Caki2 (cell line): ENCODE measurements at places on chromosomes 16 and 17. TPM values are rescaled to one million over a fixed set of nuclear protein-coding genes. Genes with fewer than 3 reads are reported as not detected.
A peak's percentile ranks its signal among the peaks of the same experiment; 100 is the strongest.

The UBB gene
- 819 and 952 TPM in 2 replicates for total RNA-seq

The GFAP gene
- total RNA-seq, result not detected in 2 replicates

The ITGB4 gene
- 8.1 and 12.4 TPM in 2 replicates for total RNA-seq

The NOS2 gene
- total RNA-seq, result 1.2 TPM in 1 of 2 replicates, not detected in the other

- DNase-seq, result no peak
These were observed 778.7 kb upstream of the CDH8 start for GRCh38 chr16:62814891-62815290.

GRCh38 chr16:53041320-53042051 is 11.2 kb downstream of the CHD9NB start:
- DNase-seq, result peak; percentile 21

- no peak for DNase-seq
These were observed 5.8 kb downstream of the GPT2 start for GRCh38 chr16:46889942-46890300.

DNA sequence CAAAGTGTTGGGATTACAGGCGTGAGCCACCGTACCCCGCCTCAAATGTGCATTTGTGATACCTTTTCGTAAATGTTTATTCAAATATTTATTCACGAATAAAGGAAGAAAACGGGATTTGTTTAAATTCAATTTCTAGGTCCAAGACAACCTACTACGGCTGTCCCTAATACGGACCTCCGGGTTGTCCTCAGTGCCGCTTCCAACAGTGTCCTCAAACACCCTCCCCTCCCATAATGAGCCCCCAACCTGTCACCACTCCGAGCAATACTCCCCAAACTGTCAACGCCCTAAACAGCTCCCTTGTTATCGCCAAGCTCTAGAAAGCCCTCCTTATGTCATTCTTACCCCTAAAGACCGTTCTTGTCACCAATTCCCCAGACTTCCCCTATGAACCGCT is 539 bp upstream of the GABARAPL2 start:
- DNase-seq, result no peak

- no peak for DNase-seq
These were observed 3.5 kb downstream of the MGAT5B start for GRCh38 chr17:76871668-76872067.

DNA sequence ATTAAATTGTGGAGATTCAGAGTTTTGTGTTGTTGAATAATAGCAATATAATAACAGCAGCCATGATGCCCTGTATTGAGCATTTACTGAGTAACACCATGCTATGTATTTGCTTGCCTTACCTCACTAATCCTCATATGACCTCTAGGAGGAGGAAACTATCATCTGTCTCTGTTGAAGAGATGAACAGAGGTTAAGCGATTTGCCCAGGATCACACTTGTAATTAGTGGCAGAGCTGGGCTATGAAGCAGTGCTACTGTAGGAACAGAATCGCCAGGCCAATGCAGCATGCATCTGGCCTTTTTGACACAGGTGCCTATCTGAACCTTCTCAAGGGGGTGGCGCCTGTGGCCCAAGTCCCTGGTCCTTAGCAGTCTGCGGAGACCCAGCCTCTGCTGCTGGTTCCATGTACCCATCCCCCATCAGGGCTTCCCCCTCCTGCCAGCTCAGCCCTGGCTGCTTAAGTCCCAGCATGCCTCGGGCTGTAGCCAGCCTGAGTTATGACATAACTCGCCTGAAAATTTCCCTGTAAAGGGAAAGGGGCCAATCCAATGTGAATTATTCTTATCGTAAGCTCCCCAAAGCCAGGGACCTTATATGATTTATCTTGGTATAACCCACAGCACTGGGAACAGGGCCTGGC is 50.4 kb upstream of the HS3ST2 start:
- no peak for DNase-seq

DNA sequence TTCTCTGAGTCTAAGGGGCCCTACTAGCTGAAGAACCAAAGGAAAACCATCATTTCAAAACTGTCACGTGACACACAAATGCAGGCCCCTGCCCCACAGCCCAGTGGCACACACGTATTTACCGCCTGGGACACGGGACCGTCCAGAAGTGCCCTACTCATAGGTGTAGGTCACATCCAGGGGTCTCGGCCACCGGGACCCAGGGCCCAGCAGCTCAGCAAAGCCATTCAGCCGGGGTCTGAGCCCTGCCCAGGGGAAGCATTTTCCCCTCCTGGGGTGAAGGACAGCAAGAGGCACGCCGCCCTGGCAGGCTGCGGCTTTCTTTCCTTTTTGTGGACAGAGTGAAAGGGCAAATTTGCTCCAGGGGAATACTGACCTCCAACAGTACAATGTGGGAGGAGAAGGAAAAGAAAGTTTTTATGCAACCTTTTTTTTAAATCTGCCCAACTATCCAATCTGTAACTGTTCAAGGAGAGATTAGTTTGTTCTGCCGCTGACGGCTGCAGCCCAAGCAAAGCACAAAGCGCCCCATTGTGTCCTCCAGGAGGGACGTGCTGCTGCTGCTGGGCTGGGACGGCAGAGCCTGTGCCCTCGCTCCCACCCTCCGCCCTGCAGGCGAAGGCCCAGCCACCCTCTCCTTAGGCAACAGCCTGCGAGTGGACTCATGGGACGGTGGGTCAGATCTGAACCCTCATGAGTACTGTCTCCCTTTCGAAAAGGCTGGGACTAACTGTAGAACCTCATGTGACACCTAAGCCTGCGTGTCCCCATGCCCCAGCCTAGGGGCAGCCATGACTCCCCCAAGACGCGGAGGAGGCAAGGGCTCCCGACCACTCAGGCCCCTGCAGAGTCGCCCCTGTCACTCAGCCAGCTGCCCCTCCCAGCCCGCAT is 21.3 kb downstream of the SLC7A5 start:
- DNase-seq, result no peak

DNA sequence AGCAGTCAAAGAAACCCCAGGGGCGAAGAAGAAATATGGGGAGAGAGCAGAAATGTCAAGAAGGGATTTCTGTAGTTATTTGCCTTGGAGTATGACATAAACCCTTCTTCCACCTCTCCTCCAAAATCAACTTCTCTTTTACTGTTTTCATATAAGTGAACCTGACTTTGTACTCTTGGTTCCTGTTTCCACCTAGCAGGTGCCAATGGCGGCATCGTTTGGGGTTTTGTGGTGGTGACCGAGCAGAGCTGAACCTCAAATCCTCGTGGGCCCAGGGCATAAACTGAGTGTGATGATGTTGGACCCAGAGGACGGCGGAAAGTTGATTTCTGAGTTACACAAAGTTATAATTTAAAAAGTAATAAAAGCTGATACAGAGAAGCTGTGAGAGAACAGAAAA is 39.6 kb upstream of the PSMD7 start:
- DNase-seq, result no peak

DNA sequence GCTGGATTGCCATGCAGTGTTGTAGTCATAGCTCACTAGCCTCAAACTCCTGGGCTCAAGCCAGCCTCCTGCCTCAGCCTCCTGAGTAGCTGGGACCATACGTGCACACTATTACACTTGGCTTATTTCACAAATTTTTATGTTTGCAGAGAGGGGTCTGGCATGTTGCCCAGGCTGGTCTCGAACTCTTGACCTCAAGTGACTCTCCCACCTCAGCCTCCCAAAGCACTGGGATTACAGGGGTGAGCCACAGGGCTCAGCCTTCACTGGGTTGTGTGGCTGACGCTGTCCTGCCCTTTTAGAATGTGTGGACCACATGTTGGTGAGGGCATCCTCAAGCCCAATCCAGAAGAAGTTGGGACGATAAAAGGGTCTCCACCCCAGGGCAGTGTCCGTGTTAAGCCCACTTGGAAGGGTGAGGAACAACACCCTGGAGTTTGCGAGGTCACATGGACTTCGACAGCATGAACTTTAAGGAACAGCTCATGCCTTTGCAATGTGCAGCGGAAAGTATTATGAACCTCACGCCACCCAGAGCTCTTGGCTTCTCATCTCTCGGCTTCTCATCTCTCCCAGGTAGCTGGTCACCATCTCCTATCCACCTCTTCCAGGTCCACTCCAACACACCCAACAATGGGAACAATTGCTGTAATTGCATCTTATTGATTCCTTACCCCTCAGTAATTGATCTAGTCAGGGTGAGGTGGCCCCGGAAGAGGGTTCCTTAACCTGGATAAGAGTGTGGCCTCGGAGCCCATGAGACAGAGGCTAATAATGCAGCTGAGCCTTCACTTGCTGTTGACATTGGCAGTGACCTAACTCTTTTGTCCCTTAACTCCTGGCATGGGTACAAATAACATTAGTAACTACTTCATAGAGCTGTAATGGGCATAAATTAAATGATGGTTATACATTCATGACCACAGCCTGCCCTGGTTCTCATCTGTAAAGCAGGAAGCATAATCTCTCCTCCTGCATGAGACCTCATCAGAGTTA is 6.7 kb downstream of the FOXL1 start:
- peak; percentile 69 for DNase-seq
